Left renal cortex interstitium (tissue), 4 donors: ENCODE measurements at places on chromosomes 16 and 17. TPM values are rescaled to one million over a fixed set of nuclear protein-coding genes. Genes with fewer than 3 reads are reported as not detected.

The LRRC75A gene
- 4.4 TPM for polyA plus RNA-seq

- no peak for DNase-seq
Observed at GRCh38 chr17:56762144-56762543, 71.6 kb downstream of the C17orf67 start.

- DNase-seq = peak; percentile 15
Observed at GRCh38 chr17:15944759-15945526, at the start of gene ADORA2B. Gene ADORA2B, plus strand, starts transcription at chr17:15945130. Its CDS starts 119 bp downstream, at chr17:15945249.

DNA sequence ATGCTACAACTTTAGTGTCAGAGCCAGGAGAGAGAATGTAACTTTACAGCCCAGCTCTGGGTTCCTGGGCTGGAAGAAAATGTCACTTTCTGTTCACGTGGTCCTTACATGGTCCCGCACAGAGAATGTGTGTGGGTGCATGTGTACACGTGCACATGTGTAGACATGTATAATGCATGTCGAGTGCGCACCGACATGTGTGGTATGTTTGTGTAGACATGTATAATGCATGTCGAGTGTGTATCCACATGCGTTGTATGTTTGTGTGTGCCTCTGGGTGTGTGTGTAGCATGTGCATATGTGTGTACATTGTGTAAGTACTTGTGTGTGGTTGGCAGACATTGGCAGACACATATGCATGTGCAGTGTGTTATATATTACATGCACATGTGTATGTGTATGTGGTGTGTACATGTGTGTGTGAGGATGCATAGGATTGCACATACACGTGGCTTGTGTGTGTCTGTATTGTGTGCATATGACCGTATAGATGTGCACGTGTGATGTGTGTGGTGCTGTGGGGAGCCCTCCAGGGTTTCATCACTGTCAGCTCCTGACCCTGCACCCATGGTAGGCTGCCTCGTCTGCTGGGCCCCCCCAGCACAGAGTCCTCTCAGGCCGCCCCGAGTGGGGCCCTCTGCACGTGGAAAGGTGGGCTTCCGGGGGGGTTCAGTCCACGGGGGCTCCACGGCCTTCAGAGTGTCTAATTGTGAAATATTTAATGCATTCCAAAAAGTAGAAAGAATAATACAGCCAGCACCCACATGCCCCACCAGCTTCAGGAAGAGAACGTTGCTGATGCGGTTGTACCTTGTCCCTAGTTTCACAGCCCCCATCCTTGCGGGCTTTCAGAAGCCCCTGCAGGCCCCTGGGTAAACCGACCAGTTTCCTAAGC is 214.2 kb upstream of the GSE1 start:
- DNase-seq = no peak

- no peak for DNase-seq
Observed at GRCh38 chr16:4922721-4923342, 14.1 kb downstream of the PPL start.

- DNase-seq = no peak
Observed at GRCh38 chr16:87816507-87817100, 50.8 kb upstream of the KLHDC4 start.

- no peak for DNase-seq
Observed at GRCh38 chr16:12422233-12422632, 381.5 kb downstream of the CPPED1 start.

DNA sequence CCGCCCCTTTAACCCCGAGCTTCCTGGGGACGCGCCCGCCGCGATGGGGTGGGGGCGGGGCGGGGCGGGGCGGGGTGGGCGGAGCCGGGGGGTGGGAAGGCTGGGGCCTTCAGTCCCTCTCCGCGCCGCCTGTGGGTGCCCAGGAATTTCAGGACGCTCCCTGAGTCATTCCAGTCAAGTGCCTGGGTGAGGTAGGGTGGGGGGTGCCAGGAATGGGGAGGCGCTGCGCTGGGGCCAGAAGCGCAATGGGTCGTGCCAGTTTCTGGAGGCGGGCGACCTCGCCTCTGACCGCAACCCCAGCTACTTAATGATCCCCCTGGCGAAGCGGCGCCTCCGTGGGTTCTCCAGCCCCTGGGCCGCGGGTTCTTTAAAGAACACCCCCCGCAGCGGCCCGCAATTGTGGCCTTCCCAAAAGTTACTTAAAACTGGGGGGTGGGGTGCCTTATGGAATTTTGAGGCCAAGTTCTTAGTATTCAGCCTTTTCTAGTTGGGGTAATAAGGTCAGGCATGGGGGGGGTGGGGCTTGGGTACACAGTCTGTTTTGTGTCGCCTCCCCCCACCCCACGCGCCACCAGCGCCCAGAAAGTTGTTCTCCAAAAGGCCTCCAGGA is 826 bp upstream of the GSE1 start:
- DNase-seq = no peak
